GM23248 (cell line): ENCODE measurements at places on chromosomes 13 and 19.

DNA sequence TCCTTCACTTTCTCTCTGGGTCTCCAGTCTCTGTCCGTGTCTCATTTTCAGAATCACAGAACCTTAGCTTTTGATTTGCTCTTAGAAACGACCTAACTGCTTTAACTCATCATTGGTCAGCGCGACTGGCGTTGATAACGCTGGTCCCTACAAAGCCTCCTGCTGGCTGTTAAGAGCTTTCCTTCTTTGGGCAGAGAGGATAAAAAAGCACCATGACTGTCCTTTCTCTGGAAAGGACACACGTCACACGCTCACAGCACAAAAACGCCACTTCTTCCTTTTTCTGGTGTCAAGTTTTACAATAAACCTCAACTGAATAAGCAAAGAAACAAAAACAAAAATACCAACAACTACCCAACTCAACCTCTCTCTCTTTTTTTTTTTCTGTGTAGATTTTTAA is 1.7 kb upstream of the KLK12 start:
- DNase-seq: no peak

DNA sequence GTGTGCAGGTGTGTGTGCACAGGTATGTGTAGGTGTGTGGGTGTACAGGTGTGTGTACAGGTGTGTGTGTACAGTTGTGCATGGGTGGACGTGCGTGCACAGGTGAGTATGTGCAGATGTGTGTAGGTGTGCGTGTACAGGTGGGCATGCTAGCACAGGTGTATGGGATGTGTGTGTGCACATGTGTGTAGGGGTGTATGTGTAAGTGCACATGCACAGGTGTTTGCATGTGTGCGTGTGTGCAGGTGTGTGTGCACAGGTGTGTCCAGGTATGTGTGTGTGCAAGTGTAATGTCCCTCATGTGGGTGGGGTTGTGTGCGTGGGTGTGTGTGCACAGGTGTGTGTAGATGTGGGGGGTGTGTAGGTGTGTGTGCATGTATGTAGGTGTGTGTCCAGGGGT is 27.5 kb upstream of the TFDP1 start:
- DNase-seq: no peak

GRCh38 chr19:46604781-46605355 is 3.7 kb downstream of the CALM3 start:
- DNase-seq: no peak

GRCh38 chr13:25963674-25964073 is 88.1 kb downstream of the SHISA2 start:
- DNase-seq: peak; percentile 14

GRCh38 chr13:109795011-109795410 is 8.6 kb upstream of the IRS2 start:
- DNase-seq: no peak

DNA sequence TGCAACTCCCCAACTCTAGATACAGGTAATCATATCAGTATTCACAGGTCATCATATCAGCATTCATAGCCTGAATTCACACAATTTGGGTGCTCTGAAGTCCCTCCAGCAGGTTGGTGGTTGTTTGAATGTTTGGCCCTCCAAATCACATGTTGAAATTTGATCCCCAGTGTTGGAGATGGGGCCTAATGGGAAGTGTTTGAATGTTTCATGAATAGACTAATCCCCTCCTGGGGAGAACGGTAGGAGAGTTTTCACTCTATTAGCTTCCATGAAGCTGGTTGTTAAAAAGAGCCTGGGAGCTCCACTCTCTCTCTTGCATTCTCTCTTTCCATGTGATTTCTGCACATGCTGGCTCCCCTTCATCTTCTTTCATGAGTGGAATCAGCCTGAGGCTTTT is 288.6 kb upstream of the PCDH9 start:
- DNase-seq: no peak

- DNase-seq: no peak
Measured at GRCh38 chr13:40389081-40389641, 277.3 kb downstream of the FOXO1 start.

DNA sequence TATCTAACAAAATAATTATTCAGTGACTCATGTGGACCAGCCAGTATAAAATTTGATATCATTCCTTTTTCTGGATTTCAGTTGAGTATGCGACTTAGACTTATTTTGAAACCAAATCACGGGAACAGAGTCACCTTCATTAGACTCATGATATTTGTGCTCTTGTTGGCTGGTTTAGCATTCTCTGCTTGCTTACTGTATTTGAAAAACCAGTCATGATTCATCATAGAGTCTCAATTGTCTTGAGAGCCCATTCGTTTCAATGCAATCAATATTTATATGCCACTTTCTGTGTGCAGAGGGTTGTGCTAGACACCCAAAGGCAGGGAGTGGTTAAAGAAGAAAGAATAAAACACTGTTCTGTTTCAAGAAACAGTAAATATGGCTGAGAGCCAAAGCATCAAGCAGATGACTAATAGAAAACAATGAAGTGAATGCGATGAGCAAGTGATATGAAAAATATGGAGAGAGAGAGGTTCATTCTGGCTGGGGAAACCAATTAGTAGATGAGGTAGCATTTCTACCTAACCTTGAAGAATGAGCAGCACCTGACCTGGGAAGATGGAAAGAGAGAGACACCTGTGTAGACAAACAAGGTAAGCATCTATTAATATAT is 99.6 kb upstream of the MBNL2 start:
- DNase-seq: peak; percentile 87

GRCh38 chr19:35138305-35138892 is at the start of gene FXYD1:
FXYD1 (plus strand) TSS chr19:35138824; CDS start chr19:35140080, 1,256 bp downstream.
- DNase-seq: no peak

- no peak for DNase-seq
Measured at GRCh38 chr19:21713761-21714160, 53.6 kb downstream of the ZNF100 start.

DNA sequence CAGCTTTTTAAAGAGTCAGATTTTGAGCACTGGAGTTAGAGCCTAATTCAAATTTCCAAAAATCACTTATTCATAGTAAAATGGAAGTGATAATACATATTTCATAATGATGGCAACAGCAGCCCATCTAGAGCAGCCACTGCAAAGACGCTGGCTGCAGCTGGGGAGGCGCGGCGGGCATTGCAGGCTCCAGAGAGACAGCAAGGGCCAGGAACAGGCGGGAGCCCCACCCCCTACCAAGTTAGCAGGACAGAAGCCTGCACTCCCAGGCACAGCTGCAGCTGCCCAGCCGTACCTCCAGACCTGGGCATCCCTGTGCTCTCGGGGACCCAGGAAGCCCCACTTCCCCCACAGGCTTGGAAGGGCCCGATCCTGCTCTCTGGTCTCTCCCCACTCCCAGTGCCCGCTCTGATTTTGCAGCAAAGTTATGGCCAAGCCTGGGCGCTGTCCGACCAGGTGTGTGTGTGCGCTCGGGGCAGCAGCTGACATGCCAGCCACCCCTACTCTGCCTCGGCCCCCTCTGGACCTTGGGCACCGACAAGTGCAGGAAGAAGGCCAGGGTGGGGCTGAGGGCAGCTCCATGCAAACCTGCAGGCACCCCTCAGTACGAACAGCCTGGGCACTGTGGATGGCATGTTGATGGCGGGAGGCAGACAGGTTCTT is 84.8 kb downstream of the SERP2 start:
- DNase-seq: no peak

DNA sequence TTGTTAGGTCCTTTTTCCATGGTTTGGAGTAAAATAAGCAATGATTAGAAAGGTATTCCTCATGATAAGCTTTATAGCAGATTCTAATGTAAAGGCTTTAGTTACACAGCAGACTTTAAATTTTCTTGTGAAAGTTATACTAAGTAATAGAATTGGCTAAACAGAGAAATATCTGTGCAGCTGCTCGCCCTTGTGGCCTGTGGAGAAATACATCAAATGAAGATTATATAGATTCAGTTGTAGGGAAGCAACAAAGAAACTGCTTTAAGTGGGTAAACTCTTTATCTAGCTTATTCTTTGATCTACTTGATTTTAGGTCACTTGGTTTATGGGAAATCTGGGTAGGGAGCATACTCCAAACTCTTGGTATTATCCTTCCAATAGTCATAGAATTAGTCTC is 1269.7 kb upstream of the SPRY2 start:
- DNase-seq: no peak

DNA sequence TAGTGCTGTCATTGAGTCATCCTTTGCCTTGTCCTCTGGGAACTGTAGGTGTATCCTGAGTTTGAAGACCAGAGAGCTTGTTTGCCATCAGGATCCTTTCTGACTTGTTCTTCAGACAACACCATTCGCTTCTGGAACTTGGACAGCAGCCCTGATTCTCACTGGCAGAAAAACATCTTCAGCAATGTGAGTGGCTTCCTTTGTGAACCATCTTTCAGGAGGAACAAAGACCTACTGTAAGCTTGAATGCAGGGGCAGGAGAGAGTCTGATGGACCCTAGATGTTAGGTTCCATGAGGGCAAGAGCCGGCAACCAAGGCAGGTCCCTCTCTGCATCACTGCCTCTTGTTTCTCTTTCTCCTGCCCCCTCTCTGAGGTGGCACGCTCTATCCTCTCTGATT is 26.7 kb downstream of the WDR62 start:
- no peak for DNase-seq

DNA sequence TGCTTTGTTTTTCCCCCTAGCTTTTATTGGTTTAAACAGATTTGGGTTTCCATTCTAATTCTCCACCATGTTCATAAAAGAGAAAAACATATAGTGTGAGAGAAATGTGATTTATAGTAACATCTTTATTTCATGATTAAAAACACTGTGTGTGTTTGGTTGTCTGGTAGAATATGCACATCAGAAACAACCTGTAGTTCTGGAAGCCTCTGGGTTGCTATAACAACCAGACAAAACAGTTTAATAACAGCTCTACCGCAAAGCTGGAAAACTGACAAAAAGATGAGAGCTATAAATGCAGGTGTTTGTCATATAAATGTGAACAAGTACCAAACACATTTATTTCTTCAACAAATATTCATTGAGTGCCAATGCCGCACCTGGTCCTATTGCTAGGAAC is 9.8 kb downstream of the KBTBD6 start:
- DNase-seq: no peak

DNA sequence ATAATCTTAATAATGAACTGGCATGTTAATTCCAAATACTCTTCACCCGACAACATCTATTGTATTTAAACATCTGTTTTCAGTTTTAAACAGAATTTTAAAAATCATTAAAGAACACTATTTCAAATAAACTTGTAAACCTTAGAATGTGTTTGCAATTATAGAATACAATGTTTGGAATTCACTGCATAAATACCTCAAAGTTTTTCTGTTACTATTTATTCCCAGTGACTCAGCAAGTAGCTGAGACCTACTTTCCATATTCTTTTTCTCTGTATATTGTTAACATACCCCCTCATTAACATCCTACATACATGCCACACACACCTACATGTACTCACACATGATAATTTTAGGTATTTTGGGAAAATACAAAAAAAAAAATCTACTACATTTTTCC is 1134.3 kb downstream of the SLITRK1 start:
- peak; percentile 66 for DNase-seq

- no peak for DNase-seq
Measured at GRCh38 chr13:80312012-80312704, 28.8 kb downstream of the SPRY2 start.

DNA sequence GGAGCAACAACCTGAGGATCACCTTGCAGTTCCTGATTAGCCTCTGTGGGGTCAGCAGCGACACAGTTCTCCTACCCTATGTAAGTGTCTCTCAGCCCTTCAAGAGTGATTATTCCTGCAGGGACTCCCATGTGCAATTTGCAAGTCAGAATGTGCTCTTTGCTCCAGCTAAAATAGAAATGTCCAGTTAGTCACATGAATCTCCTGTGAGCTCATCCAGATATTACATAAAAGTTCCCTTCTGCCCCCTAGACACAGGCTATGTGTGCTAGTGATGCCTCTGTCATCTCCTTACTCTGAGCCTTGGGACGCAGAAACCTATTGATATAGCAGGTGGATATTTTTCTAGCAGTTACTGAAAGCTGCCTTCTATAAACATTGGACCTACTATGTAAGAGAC is 105.5 kb downstream of the ZAR1L start:
- peak; percentile 15 for DNase-seq

GRCh38 chr13:32538143-32538620 is 413 bp downstream of the N4BP2L2 start:
- peak; percentile 76 for DNase-seq

GRCh38 chr13:44735806-44736205 is 159.7 kb upstream of the TSC22D1 start:
- no peak for DNase-seq

GRCh38 chr13:23268441-23268840 is 87.7 kb downstream of the SGCG start:
- DNase-seq: no peak

GRCh38 chr13:33548069-33548468 is 262.5 kb upstream of the STARD13 start:
- no peak for DNase-seq

DNA sequence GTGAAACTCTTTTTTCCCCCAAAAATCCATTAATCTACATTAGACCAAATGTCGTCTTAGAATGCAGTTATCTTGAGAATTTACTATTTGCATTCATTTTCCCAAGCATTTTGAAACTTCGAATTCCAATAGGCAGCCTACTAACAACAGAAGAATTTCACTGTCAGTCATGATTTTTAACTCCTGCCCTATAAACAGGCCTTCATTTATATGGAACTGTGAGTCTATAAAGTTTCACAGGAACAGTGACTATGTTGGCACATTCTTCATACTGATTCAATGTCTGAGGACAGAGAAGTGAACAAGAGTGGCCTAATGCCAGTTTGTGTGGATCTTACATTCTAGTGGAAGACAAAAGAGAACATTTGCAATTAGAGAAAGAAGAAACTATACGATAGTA is 198.0 kb downstream of the PCDH17 start:
- DNase-seq: no peak

- peak; percentile 16 for DNase-seq
Measured at GRCh38 chr19:50432221-50433028, at the start of gene MYBPC2. MYBPC2 (plus strand) TSS chr19:50432892; CDS start chr19:50432954, 62 bp downstream.

DNA sequence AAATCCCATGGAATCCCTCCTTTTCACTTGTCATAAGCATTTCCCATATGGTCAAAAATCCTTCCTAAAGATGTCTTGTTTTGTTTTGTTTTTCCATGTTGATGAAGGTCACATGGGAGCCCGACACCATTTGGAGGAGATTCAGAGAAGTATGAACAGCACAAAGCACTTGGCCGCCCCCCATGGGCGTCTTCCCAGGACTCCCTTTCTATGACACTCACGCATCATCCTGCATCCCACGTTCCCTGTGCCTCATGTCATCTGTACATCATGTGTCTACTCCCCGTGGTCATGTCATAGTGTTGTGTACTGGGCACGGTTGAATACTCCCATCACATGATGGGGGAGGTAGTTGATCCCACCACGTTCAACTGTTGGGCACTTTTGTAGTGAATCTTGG is 2.0 kb downstream of the ZSCAN1 start:
- DNase-seq: peak; percentile 16

DNA sequence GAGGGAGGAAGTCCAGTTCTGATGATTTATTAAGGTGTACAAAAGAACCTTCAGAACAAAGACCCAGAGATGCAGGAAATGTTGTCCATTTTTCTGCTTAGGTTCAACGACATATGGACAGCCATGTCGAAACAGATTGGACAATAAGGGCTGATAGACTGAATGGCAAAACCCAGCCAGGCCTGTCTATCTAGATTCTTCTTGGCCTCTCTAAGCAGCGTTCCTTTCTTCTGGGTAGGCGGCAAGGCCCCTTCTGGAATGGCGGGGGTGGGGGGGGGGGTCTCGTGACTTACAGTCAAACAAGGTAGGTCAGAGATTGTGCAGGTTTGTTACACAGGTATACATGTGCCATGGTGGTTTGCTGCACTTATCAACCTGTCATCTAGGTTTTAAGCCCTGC is 39.7 kb upstream of the PEPD start:
- DNase-seq: no peak

- DNase-seq: no peak
Measured at GRCh38 chr13:38895075-38895474, 95.6 kb downstream of the STOML3 start.

GRCh38 chr13:95678967-95679366 is 2.0 kb downstream of the DNAJC3 start:
- no peak for DNase-seq

GRCh38 chr19:55304279-55304978 is 20.6 kb downstream of the BRSK1 start:
- DNase-seq: peak; percentile 43
